Stromal cell of bone marrow (primary cell): ENCODE measurements at places on chromosomes 1 and 21.

DNA sequence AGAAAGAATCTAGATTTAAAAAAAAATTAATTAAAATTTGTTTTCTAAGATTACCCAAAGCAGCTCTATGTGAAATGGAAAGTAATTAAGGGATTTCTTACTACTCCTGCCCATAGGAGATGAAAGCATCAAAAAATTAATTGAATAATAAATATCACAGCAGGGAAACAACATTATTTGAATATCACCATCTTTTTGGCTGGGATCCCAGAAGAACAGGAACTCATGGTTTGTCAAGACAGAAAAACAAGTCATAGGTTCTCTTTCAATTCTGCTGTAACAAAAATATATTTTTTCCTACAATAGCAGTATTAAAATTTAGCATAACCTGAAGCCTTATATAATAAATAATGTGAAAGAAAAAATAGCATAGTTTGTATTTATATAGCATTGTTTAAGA, 1713.4 kb downstream of the NCAM2 start:
- DNase-seq: no peak

- no peak for DNase-seq
Measured at GRCh38 chr1:225820522-225821120, 10.7 kb downstream of the EPHX1 start.

GRCh38 chr1:29519108-29519787, 282.9 kb downstream of the PTPRU start:
- DNase-seq: no peak

GRCh38 chr1:1199141-1199960, 7.0 kb downstream of the TNFRSF18 start:
- DNase-seq: no peak

DNA sequence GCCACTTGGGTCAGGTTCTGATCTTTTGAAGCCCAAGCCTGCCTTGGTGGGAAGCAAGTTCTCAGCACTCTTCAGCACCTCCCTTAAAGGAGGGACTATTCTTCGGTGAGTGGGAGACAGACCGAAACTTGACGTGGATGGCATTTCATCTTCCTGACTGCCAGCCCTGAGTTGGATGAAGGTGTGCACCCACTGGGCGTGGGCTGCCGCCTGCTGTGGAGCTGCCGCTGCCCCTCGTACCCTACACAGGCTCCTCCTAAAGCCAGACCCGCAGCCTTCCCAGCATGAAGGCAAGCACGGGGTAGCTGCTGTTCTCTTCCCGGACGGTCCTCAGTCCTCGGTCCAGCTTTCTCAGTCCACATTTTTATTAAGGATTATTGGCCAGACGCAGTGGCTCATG, 84.2 kb downstream of the SLC66A1 start:
- no peak for DNase-seq

DNA sequence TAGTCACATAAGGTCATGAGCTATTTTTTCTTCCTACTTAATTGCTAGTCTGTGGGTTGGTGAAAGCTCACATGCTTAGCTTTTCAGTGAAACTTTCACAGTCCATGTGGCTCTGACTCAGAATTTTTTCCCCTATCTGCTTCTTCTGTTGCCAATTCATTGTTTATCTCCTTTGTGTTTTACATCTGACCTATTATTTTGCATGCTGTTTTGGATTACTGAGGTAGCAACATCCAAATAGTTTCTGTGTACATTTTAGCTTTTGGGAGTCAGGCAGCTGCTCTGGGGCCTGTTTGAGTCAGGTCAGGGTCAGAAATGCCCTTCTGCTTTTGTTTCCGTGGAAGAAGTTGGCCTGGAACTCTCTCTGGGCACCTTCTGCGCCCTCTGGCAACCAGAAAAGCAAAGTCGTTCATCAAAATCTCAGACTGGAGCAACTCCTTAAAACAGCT, 40.0 kb downstream of the ROR1 start:
- peak; percentile 70 for DNase-seq

GRCh38 chr1:54227891-54228310, 27.9 kb downstream of the MRPL37 start:
- no peak for DNase-seq

GRCh38 chr21:24594082-24594481, 1013.2 kb downstream of the MRPL39 start:
- DNase-seq: no peak

- no peak for DNase-seq
Measured at GRCh38 chr1:24905355-24905978, 24.6 kb downstream of the RUNX3 start.

DNA sequence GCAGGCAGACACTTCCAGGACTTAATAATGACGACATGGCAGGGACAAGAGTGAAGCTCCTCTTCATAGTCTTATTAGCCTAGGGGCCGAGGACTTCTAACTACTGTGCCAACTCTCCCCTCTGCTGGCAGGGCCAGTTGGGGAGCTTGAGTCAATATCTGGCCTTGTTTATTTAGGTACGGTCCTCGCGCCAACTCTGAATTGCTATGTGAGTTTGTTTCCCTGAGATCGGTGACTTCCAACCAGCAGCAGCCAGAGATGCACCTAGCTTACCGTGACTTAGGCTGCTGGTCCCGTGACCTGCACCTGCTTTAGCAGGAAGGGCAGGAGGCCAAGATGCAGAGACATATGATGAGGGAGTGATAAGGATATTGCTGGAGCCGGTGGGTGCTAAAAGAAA, 451.1 kb downstream of the PCP4 start:
- no peak for DNase-seq

GRCh38 chr1:174839211-174839610, 160.5 kb upstream of the CACYBP start:
- DNase-seq: no peak

GRCh38 chr1:183027031-183027430, 3.8 kb downstream of the LAMC1 start:
- no peak for DNase-seq

DNA sequence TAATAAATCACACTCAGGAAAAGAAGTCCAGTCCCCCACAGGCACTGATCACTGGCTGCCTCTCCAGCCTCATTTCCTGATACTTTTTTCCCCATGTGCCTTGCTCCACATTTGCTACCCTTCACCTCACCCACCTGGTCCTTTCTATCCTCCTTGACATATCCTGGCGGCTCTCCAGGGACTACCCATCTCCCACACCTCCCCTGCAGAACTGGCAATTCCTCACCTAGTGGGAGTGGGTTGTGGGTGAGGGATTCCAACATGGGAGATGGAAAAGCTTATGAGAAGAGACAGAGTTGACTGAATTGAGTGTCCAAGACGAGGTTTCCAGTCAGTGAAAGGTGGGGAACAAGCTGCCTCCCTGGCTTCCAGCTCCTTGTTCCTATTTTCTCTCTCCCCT, 69.6 kb downstream of the FCRL5 start:
- DNase-seq: no peak

- DNase-seq: no peak
Measured at GRCh38 chr21:37273440-37273839, 6.3 kb upstream of the VPS26C start.

DNA sequence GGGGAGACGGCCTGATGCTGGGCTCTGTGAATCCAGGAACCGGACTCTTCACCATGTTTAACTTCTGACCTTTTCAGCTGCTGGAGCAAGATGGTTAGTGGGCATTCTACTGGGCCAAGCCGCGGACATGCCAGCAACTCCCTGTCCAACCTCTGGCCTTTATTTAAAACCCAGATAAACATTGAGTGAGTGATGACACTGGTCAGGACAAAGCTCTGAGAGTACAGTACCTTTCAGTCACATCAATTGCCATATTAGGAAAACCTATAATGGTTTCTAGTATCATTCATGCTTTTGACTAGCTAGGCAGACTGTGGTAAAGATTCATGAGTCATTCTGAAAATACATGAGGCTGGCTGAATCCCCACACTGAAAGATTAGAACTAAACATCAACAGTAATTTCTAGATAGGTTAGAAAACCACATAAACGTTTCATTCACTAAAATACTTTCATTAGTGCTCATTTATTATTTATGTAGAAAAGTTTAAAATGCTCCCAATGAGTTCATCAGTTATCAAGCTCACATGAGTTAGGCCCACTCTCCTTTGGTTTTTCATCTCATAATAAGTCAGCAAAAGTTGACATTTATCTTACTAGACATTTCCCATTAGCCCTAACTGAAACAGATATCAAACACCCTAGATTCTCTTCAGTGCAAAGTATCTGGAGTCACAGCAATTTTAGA, 7.1 kb upstream of the ACTA1 start:
- DNase-seq: peak; percentile 54

GRCh38 chr1:43422995-43423671, 30.6 kb downstream of the HYI start:
- no peak for DNase-seq

DNA sequence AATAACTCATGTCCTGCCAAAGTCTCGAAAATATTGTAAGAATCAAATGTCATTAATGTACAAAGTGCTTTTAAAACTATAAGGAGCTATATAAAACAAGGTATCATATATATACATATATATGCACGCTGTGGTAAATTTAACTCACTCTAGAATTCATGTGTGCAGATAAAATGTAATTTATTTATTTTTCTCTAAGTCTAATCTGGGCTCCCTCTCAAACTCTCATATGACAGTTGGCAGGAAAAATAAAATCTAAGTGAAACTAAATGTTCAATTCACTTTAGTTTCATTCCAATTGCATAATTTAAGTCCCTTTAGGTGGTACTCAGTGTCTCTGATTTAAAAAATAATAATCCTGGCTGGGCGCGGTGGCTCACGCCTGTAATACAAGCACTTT, 372.0 kb upstream of the DAB1 start:
- no peak for DNase-seq

- DNase-seq: no peak
Measured at GRCh38 chr21:45042664-45043161, 31.7 kb upstream of the ADARB1 start.

DNA sequence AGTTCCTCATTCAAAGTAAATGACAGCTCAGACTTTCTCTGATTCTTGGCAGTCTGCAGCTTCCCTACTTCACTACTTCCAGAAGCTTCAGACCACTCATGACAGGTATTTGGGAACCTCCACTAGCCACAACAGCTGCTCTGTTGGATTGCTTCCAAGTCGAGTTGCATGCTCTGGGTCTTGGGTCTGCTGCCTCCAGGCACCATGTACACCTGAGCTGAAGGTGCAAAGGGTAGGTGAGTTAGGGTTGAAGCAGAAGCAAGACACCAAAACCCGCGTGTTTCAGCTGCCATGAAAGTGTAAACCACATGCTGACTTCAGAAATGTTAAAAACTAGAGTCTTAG, 62.7 kb downstream of the ZNF684 start:
- DNase-seq: no peak

DNA sequence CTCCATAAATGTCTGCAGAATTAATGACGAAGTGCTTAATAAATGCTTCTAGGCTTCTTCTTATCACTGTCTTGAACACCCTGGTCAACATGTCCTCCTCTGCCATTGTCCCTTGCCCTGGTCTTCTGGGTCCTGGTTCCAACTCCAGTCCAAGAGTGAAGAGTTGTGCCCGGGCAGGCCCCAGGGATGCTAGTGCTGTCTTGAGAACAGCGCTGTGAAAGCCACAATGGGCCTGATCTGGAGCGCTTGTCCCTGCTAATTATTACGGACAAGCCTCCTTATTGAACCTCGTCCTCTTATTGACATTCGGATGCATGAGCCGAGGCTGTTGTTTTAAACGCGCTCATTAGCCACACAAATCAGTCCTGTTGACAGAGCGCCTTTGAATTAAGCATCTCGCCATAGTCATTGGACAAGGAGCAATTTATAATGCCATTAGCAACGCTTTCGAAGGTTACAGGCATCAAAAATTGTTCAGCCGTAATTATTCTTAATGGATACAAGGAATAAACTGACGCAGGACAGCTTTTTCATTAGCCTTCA, 211.6 kb upstream of the POU3F1 start:
- DNase-seq: no peak

DNA sequence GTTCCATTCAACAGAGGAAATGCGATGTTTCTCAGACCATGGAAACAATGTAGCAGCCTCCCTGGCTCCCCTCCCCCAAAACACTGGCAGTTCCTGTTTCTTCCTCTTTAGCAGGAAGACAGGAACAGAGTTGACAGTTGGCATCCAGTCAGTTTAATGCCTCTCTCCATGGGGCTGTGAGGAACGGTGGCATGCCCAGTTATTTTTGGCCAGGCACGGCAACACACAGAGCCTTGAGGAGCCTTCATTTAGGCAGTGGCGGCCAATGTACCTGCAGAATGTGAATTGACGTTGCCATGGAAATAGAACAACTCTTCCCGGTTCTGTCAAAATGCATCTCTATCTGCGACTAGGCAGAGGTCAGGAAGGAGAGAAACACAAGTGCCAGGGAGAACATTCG, 330.6 kb downstream of the DSCAM start:
- DNase-seq: no peak

GRCh38 chr1:5651027-5651410, 341.2 kb downstream of the NPHP4 start:
- no peak for DNase-seq

GRCh38 chr1:82565546-82565945, 764.8 kb downstream of the ADGRL2 start:
- peak; percentile 69 for DNase-seq

- DNase-seq: no peak
Measured at GRCh38 chr1:182617014-182617429, 12.8 kb upstream of the RGS16 start.

DNA sequence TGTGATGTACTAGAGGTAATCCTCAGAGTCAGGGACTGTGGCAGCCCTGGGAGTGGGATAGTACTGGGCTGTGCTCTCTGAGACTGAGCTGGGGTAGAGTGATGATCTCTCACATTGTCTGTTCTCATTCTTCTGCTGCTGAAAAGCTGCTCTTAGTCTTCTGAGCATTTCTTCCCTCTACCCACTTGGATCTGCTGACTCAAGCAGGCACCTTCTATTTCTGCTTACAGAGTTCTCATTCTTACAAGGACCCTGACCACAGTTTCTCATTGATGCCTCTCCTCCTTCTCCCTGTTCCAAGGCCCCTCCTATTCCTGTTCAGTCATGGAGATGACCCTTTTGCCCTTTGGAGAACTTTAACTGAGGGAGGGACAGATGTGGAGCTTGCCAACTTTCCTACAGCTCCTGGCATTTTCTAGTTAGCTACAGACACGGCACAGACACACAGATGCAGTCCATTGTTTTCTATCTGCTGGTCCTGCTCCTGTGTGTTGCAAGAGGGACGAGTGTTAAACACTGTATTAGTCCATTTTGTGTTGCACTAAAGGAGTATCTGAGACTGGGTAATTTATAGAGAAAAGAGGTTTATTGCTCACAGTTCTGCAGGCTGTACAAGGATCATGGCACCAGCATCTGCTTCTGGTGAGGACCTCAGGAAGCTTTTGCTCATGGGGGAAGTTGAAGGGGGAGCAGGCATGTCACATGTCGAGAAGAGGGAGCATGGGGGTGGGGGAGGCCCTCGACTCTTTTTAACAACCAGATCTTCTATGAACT, 12.3 kb downstream of the MAPKAPK2 start:
- DNase-seq: no peak

- peak; percentile 84 for DNase-seq
Measured at GRCh38 chr1:203480525-203481084, 5.0 kb downstream of the PRELP start.
